ENCODE measurements at places on chromosomes 5 and 9. TPM values are rescaled to one million over a fixed set of nuclear protein-coding genes. Genes with fewer than 3 reads are reported as not detected.

Gene SLC4A9
- not detected for total RNA-seq

Gene SHROOM1
- 60.2 TPM for total RNA-seq

Gene DMRT3
- total RNA-seq = not detected

Gene ORM2
- total RNA-seq = not detected

Gene DDX4
- total RNA-seq = not detected

Gene MAMDC2
- total RNA-seq = 15.7 TPM

Gene C5orf58
- not detected for total RNA-seq

Gene DNAH5
- total RNA-seq = 0.28 TPM

Gene ASS1
- 599 TPM for total RNA-seq

DNA sequence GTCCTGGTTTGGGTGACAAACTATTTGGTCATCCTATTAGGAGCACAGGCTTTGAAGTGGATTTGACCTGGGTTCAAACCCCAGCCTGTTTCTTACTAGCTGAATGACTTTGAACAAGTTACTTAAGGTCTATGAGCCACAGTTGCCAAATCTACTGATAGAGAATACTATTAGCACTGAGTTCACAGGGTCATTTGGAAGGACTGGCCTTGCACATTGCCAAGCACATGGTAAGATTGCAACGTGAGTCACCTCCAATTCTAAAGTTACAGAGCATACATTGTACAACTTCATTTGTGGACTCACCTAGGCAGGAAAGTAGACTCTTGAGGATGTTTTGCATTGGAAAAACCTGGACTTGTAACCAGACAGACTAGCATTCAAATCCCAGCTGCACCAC lies 38.9 kb downstream of the MFAP3 start:
- no peaks in the 10 kb centered on the region for H3K36me3 ChIP-seq
- H3K27ac ChIP-seq = no peak overlapping the region
- peak; percentile 69 for DNase-seq
- no peaks in the 10 kb centered on the region for H3K27me3 ChIP-seq
- no peak overlapping the region for H3K4me3 ChIP-seq

GRCh38 chr5:135399794-135400542 lies 937 bp upstream of the MACROH2A1 start:
- no peaks in the 10 kb centered on the region for H3K4me1 ChIP-seq
- H3K27me3 ChIP-seq = no peaks in the 10 kb centered on the region
- DNase-seq = no peak
- H3K36me3 ChIP-seq = no peaks in the 10 kb centered on the region
- H3K27ac ChIP-seq = peak overlapping the region; percentile 89

DNA sequence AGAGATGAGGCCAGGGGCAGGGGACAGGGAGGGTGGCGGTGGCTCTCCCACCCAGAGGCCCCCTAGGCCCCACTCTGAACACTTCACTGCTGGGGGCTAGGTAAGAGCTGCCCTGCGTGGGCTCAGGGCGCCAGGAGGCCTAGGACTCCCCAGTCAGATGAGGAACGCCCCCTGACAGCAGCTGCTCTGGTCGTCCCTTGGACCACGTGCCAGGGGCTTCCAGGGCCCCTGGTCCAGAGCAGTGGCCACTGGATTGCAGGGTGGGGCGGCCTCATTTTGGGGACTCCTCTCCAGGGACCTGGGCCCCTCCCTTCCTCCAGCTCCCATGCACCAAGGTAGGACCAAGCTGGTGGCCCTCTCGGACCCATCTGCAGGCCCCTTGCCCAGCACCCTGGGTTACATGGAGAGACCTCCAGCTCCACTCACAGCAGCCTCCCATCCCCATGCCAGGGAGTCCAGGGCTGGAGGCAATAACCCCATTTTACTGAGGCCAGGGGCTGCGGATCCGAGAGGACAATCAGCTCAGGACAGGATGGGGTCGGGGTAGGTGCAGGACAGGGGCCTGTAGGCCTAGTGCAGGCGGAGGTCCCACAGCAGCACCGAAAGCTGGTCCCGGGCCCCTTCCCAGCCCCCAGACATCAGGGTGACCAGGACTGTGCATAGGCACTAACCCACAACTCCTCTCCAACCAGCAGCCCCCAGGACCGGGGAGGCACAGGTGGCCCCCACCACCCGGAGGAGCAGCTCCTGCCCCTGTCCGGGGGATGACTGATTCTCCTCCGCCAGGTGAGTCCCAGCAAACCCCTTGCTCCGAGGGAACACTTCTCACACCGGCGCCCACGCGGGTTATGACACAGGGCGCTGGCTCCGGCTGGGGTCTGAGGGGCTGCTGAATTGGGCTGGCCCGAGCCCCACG lies 1.5 kb downstream of the EGFL7 start:
- H3K36me3 ChIP-seq = no peaks in the 10 kb centered on the region
- H3K4me1 ChIP-seq = no peaks in the 10 kb centered on the region
- peak overlapping the region; percentile 72 for H3K27ac ChIP-seq
- no peak for DNase-seq

DNA sequence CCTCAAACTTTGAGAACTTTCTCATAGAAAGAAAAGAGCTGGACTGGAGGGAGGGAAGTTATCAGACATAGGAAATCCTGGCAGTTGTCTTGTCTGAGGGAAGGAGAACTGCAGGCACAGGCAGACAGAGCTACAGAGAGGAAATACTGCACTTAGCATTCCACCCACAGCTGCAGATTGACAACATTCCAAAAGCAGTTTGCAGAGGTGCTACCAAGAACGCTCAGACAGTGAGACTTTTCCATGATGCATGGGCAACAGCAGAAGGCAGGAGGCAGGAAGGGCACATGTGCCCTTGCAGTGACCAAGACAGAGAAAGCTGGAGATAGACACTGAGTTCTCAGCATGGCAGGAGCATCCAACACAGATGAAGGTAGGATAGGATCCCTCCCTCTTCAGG lies 327.5 kb upstream of the ZNF462 start:
- no peak for DNase-seq
- H3K4me3 ChIP-seq = no peak overlapping the region
- no peaks in the 10 kb centered on the region for H3K4me1 ChIP-seq
- H3K27ac ChIP-seq = no peak overlapping the region

DNA sequence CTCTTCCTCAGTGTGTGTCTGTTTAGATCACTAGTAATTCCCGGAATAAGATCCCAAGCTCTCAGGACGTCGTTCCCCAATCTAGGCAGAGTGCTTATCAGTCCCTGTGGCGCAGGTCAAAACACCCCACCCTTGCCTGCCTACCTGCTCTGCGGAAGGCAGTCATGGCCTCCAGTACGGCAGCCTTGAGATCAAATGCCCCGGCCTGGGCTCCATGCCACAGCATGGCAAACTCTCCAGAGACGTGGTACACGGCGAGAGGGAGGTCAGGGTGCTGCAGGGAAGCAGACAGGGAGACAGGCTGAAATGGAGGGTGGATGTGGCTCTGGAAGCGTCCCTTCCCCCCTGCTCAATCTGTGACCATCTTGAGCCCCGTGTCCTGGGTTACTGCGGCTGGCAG lies 12.0 kb upstream of the HDHD3 start:
- DNase-seq = peak; percentile 75
- no peaks in the 10 kb centered on the region for H3K27me3 ChIP-seq
- H3K36me3 ChIP-seq = no peaks in the 10 kb centered on the region
- no peak overlapping the region for H3K4me3 ChIP-seq
- H3K4me1 ChIP-seq = no peaks in the 10 kb centered on the region

DNA sequence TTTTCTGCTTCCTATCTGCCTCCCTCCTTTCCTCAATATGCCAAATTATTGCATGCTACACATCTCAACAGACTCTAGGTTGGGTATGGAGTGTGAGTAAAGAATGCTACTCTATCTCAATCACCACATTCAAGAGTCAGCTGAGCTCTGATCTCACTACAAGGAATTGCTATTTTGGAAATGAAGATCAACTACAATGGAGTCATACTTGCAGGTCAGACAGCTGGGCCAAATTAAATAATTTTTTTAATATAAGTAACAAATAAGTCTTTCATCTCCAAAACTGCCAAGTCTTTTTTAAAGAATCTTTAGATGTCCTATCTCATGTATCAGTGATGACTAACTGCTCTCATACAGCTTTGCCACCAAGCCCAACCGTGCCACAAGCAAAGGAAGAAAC lies 64.0 kb downstream of the DEPDC1B start:
- no peaks in the 10 kb centered on the region for H3K36me3 ChIP-seq
- H3K27me3 ChIP-seq = no peaks in the 10 kb centered on the region
- no peaks in the 10 kb centered on the region for H3K4me1 ChIP-seq
- H3K27ac ChIP-seq = no peak overlapping the region

DNA sequence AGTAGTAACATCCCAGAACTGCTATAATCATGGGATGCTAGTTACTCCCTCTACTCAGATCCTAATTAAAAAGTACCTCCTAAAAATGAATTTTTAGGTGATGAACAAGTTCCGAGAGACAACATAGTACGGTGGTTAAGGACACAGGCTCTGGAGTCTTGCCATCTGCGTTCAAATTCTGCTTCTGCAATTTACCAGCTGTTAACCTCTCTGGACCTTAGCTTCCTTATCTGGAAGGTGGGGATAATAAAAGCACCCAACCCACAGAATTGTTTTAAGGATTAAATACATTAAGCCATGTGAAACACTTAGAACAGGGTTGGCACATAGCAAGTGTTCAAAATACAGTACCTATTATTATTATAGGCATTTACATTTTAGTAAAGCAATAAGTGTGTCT lies 77.5 kb upstream of the XPA start:
- H3K4me3 ChIP-seq = no peak overlapping the region
- H3K27ac ChIP-seq = no peak overlapping the region
- no peaks in the 10 kb centered on the region for H3K36me3 ChIP-seq
- H3K27me3 ChIP-seq = no peaks in the 10 kb centered on the region
- H3K4me1 ChIP-seq = no peaks in the 10 kb centered on the region

- H3K27me3 ChIP-seq = no peaks in the 10 kb centered on the region
- H3K4me1 ChIP-seq = no peaks in the 10 kb centered on the region
- H3K27ac ChIP-seq = no peak overlapping the region
- H3K36me3 ChIP-seq = no peaks in the 10 kb centered on the region
- H3K4me3 ChIP-seq = no peak overlapping the region
These were observed 32.1 kb upstream of the MVB12B start for GRCh38 chr9:126294331-126295081.

DNA sequence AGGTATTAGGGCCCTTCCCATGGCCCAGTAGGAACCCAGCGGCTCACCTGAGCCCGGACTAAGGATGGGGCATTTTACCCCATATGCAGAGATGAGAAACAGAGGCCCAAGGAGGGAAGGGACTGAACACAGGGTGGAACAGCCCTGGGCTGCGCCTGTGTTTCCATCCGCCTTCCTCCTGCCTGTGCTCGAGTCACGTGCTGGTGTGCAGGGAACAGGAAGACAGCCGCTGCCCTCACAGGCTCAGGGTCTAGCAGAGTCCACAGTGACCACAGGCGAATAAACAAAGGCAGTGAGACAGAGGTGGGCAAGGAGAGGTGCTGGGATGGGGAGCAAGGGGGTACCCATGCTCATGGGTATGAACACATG lies 129.4 kb downstream of the C9orf50 start:
- no peaks in the 10 kb centered on the region for H3K27me3 ChIP-seq

DNA sequence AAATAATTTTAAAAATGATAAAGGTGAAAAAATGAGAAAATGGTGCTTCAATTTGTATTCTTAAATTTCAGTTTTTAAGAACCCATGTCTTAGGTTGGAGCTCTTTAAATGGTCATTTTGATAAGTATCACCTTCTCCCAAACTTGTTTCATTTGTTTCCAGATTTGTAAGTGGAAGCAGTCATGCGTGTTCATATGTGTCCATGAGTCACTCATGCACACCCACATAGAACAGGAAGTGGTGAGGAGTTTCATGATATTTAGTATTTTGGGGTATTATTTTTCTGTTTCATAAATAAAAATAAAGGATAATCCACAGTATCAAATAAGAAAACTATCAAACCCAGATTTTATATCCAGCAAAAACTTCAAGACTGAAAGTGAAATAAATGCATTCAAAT lies 570.4 kb upstream of the ST8SIA4 start:
- no peaks in the 10 kb centered on the region for H3K4me1 ChIP-seq
- H3K36me3 ChIP-seq = no peaks in the 10 kb centered on the region
- no peaks in the 10 kb centered on the region for H3K27me3 ChIP-seq
- H3K27ac ChIP-seq = no peak overlapping the region
- DNase-seq = no peak
- H3K4me3 ChIP-seq = no peak overlapping the region

- H3K27ac ChIP-seq = peak overlapping the region; percentile 13
- H3K4me1 ChIP-seq = peaks cover 35% of the 10 kb centered on the region
- H3K4me3 ChIP-seq = no peak overlapping the region
These were observed 24.5 kb downstream of the PRRC2B start for GRCh38 chr9:131418143-131419025.

- no peak overlapping the region for H3K4me3 ChIP-seq
- no peaks in the 10 kb centered on the region for H3K27me3 ChIP-seq
- H3K4me1 ChIP-seq = no peaks in the 10 kb centered on the region
- H3K36me3 ChIP-seq = peaks cover 3% of the 10 kb centered on the region
- H3K27ac ChIP-seq = no peak overlapping the region
These were observed 87.6 kb downstream of the MAP1B start for GRCh38 chr5:72194846-72195245.

GRCh38 chr5:80170117-80170535 lies 85.7 kb downstream of the SERINC5 start:
- DNase-seq = no peak
- no peak overlapping the region for H3K27ac ChIP-seq
- H3K4me3 ChIP-seq = no peak overlapping the region
- H3K27me3 ChIP-seq = no peaks in the 10 kb centered on the region

- no peaks in the 10 kb centered on the region for H3K27me3 ChIP-seq
- H3K4me1 ChIP-seq = no peaks in the 10 kb centered on the region
- H3K36me3 ChIP-seq = no peaks in the 10 kb centered on the region
- no peak within 1 kb of the TSS for H3K27ac ChIP-seq
These were observed at the start of gene CCDC180 for GRCh38 chr9:97307500-97308163. Gene CCDC180 (plus strand): TSS chr9:97307659. CDS start chr9:97308064, 405 bp downstream.

DNA sequence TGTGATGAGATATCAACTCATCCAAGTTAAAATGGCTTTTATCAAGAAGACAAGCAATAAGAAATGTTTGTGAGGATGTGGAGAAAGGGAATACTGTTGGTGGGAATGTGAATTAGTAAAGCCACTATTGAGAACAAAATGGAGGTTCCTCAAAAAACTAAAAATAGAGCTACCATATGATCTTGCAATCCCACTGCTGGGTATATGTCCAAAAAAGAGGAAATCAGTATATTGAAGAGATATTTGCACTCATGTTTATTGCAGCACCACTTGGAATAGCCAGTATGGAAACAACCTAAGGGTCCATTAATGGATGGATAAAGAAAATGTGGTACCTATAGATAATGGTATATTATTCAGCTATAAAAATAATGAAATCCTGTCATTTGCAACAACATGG lies 25.1 kb downstream of the PPIP5K2 start:
- H3K36me3 ChIP-seq = no peaks in the 10 kb centered on the region
- no peak for DNase-seq
- H3K27me3 ChIP-seq = no peaks in the 10 kb centered on the region
- no peak overlapping the region for H3K27ac ChIP-seq
- no peak overlapping the region for H3K4me3 ChIP-seq
- no peaks in the 10 kb centered on the region for H3K4me1 ChIP-seq

- H3K4me3 ChIP-seq = no peak overlapping the region
- DNase-seq = no peak
- peaks cover 10% of the 10 kb centered on the region for H3K4me1 ChIP-seq
These were observed 220.3 kb downstream of the SEMA5A start for GRCh38 chr5:9325549-9325948.

GRCh38 chr5:151257731-151258181 lies 4.8 kb downstream of the GM2A start:
- H3K27ac ChIP-seq = no peak overlapping the region
- no peak overlapping the region for H3K4me3 ChIP-seq
- no peaks in the 10 kb centered on the region for H3K27me3 ChIP-seq
- H3K36me3 ChIP-seq = no peaks in the 10 kb centered on the region
